Panc1 (cell line): ENCODE measurements at places on chromosomes 5 and 9. TPM values are rescaled to one million over a fixed set of nuclear protein-coding genes. Genes with fewer than 3 reads are reported as not detected.

The KIF27 gene
- total RNA-seq: 3.4 TPM

The DBH gene
- not detected for total RNA-seq

The MAML1 gene
- 31.3 TPM for total RNA-seq

The TRIP13 gene
- 45.9 TPM for total RNA-seq

The LCN12 gene
- total RNA-seq: 2.5 TPM

The KCNMB1 gene
- not detected for total RNA-seq

The BARHL1 gene
- not detected for total RNA-seq

The ZFP37 gene
- 1.1 TPM for total RNA-seq

The SPAG8 gene
- 0.90 TPM for total RNA-seq

The NR2F1-AS1 gene
- total RNA-seq: 27.0 TPM

The C9 gene
- total RNA-seq: 0.05 TPM

The SHOC1 gene
- 0.10 TPM for total RNA-seq

The MLANA gene
- not detected for total RNA-seq

The PRSS3 gene
- total RNA-seq: 1.0 TPM

The RLN2 gene
- total RNA-seq: not detected

The TMEM171 gene
- 2.1 TPM for total RNA-seq

The MED27 gene
- total RNA-seq: 24.4 TPM

The SPINK4 gene
- not detected for total RNA-seq

The ELAVL2 gene
- total RNA-seq: not detected

The PHAX gene
- total RNA-seq: 46.2 TPM

The LOX gene
- 0.62 TPM for total RNA-seq

The RPS23 gene
- total RNA-seq: 1,388 TPM

The ANKRD31 gene
- total RNA-seq: not detected
